ENCODE measurements at places on chromosomes 2 and 18. TPM values are rescaled to one million over a fixed set of nuclear protein-coding genes. Genes with fewer than 3 reads are reported as not detected.

DNA sequence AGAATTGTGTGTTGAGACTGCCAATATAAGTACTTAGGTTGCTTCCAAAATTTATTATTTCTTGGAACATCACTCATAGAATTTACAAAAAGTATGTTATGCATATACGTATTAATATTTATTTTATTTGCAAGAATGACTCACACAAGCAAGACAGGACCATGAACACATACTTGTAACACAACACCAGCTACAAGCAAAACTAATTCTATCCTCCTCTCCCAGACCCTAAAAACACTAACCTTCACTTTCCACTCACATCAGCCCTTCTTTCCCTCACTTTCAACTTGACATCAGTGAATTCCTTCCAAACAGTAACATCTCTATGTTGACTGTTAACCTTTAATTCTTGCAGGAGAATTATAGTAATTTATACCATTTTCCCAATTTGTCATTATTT is 24.3 kb downstream of the OSBPL1A start:
- DNase-seq: no peak
- H3K4me1 ChIP-seq: no peaks in the 10 kb centered on the region
- H3K4me3 ChIP-seq: no peak overlapping the region
- H3K27me3 ChIP-seq: no peaks in the 10 kb centered on the region
- H3K27ac ChIP-seq: no peak overlapping the region
- H3K36me3 ChIP-seq: no peaks in the 10 kb centered on the region

DNA sequence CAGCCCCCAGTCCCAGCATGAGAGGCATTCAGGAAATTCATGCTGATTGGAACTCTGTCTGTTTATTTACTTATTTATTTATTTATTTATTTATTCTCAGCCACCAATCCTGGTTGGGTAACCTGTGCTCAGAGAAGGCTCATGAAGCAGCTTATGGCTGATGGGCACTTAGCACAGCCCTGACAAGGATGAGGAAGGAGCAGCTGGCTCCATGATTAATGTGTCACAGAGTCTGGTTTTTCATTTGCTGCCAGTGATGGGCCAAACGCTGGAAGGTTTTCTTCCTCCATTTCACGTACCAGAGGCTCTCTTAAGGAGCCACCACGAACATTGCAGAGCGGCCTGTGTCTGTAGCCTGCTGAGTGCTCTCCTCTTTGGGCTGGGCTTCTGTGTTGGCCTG is 28.3 kb upstream of the KCNS3 start:
- H3K36me3 ChIP-seq: no peaks in the 10 kb centered on the region
- H3K4me1 ChIP-seq: no peaks in the 10 kb centered on the region
- no peak overlapping the region for H3K27ac ChIP-seq
- H3K4me3 ChIP-seq: no peak overlapping the region
- no peak for DNase-seq
- no peaks in the 10 kb centered on the region for H3K27me3 ChIP-seq

DNA sequence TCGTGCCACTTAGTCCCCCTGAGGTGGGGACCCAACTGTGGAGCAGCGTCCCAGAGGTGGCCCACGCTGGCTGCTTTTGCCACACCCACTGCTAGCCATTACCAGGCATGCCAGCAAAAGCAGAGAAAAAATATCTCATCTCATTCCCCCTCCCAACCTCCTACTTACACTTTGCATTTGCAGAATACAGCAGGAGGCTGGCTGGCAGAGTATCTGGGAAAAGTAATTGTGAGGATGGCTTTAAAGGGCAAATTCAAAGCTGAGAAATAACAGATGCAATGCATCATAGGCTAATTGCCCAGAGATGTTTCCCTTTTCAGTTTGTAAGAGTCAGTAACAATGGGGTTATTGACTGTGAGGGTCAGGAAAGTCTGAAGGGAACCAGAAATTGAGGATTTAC is 438.1 kb upstream of the DSEL start:
- H3K27ac ChIP-seq: no peak overlapping the region
- H3K27me3 ChIP-seq: no peaks in the 10 kb centered on the region
- DNase-seq: no peak
- H3K36me3 ChIP-seq: no peaks in the 10 kb centered on the region

DNA sequence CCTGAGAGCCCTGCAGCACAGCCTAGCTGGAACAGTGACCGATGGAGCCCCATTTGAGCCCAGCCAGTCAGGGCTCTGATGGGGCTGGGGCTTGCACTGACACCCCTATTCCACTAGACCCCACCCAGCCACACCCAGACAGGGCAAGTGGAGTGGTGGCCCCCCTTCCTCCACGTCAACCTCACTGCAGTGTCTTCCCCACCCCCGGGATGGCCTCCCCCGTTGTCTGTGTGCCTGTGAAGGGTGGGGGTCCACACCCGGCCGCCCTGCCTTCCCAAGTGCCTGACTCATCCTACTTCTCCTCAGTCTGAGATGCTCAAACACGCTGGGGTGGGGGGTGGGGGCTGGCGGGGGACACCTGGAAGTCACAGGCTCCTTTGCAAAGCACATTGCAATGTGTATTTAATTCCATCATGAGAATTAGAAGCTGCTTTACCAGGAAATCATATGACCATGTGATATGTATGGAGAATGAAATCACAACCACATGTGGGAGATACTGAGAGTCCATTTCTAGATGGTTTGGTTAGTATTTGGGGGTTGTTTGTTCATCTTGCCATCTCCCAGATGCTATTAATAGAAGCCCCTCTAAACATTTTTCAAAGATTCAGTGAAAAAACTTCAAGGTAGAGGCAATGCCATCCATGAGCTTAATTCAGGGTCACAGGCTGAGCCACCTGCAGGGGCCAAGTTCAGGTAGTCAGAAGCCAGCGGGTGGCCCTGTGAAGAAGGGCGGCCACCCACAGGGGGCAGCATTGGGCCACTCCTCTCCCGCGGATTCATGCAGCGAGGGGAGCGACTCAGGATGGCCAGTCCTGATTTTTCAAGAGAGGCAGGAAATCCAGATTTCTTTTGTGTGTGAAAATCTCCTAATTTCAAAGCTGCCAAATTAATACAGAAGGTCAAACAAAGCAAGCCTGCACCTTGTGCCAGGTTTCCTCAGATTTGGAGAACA is 22.7 kb upstream of the GMPPA start:
- no peaks in the 10 kb centered on the region for H3K4me1 ChIP-seq
- H3K27ac ChIP-seq: no peak overlapping the region
- peaks cover 4% of the 10 kb centered on the region for H3K27me3 ChIP-seq
- no peaks in the 10 kb centered on the region for H3K36me3 ChIP-seq
- no peak overlapping the region for H3K4me3 ChIP-seq
- DNase-seq: peak; percentile 78

DNA sequence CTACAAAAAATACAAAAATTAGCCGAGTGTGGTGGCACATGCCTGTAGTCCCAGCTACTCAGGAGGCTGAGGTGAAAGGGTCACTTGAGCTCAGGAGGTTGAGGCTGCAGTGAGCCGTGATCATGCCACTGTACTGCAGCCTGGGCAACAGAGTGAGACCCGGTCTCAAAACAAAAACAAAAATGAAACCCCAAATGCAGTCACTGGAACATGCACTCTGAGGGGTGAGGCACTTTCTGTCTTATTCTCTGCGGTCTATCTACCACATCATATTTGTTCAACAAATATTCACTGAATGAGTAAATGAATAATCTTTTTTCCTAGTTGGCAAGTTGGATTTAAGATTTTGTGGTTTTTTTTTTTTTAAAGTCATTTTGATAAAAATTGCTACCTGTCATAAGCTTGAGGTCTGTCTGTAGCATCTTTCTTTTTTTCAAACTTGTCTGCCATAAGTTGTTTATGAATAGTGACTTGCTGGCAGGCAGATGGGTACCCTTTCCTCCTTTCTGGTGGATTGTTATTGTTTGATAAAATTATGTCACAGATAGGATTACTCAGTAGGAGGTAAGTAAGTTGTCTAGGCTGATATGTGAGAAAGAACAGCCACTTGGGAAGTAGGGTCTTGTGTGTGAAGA is 11.8 kb downstream of the CHRNA1 start:
- DNase-seq: no peak
- no peaks in the 10 kb centered on the region for H3K4me1 ChIP-seq
- H3K27me3 ChIP-seq: no peaks in the 10 kb centered on the region

DNA sequence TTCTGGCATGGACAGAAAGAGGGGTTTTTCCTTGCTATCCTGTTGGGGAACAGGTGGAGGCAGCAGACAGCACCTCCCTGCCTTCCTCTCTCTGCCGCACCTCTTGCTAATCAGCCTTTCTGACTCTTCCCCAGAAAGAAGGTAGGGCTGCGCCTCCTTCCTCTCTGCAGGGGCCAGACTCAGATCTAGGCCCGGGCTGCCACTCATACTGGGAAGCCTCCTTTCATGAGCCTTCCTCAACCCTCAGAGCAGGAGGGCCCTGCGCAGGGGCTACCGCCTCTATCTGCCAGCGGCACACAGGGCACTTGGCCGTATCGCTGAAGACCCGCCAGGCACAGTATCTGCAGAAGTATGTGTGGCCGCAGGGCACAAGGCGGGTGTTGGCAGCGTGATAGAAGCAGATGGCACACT is 7.1 kb downstream of the NEURL3 start:
- H3K27ac ChIP-seq: no peak overlapping the region
- DNase-seq: no peak
- H3K36me3 ChIP-seq: no peaks in the 10 kb centered on the region
- peaks cover 11% of the 10 kb centered on the region for H3K4me1 ChIP-seq
- H3K27me3 ChIP-seq: peaks cover 13% of the 10 kb centered on the region

DNA sequence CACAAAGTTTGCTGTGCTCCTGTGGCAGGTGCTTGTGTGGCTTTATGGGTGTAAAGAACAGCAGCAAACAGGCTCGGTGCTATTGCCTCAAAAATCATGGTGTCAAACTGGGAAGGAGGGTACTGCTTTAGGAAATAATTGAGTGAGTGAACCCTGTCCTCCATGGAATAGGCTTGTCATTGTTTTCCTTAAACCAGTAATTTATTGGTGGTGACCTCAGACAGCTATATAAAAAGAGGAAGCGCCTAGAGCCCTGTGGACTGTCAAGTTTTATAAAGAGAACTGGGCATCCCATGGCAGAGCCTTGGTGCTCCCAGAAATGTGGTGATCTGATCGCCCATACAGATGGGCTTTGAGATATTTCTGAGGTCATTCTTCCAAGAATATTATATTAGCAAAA is 4.7 kb upstream of the CXCR4 start:
- H3K27me3 ChIP-seq: peaks cover 53% of the 10 kb centered on the region
- no peak overlapping the region for H3K27ac ChIP-seq
- H3K4me1 ChIP-seq: no peaks in the 10 kb centered on the region
- no peak overlapping the region for H3K4me3 ChIP-seq

DNA sequence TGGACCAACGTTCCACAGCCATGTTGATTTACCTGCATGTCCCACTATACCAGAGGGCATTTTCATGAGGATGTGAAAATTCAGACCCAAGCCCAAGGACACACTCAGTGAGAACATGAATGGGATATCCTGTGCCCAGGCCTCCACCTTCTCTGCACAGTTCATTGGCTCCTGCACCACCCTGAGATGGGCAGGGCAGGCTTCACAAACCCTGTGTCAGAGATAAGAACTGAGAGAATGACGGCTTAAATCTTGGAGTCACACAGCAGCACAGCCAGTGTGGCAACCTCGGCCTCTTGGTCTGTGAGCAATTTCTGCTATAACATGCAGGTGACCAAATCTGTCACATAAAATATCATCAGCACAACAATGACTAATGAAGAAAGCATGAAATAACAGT is 71.9 kb downstream of the UXS1 start:
- H3K36me3 ChIP-seq: no peaks in the 10 kb centered on the region
- no peaks in the 10 kb centered on the region for H3K27me3 ChIP-seq
- DNase-seq: no peak

GRCh38 chr2:226030788-226031646 is 631.5 kb downstream of the NYAP2 start:
- peak overlapping the region; percentile 11 for H3K4me3 ChIP-seq
- H3K4me1 ChIP-seq: peaks cover 15% of the 10 kb centered on the region
- DNase-seq: peak; percentile 17
- H3K27me3 ChIP-seq: peaks cover 23% of the 10 kb centered on the region
- H3K36me3 ChIP-seq: no peaks in the 10 kb centered on the region

GRCh38 chr18:23861805-23862470 is 152.6 kb upstream of the TTC39C start:
- no peaks in the 10 kb centered on the region for H3K27me3 ChIP-seq
- no peak overlapping the region for H3K4me3 ChIP-seq
- no peaks in the 10 kb centered on the region for H3K4me1 ChIP-seq

GRCh38 chr2:240624011-240624949 is 1.0 kb upstream of the GPR35 start:
- no peaks in the 10 kb centered on the region for H3K36me3 ChIP-seq
- H3K27me3 ChIP-seq: no peaks in the 10 kb centered on the region
- peak overlapping the region; percentile 9 for H3K27ac ChIP-seq
- no peak overlapping the region for H3K4me3 ChIP-seq
- H3K4me1 ChIP-seq: no peaks in the 10 kb centered on the region

GRCh38 chr2:46257980-46258379 is 39.2 kb upstream of the EPAS1 start:
- H3K27me3 ChIP-seq: no peaks in the 10 kb centered on the region
- H3K4me1 ChIP-seq: peaks cover 9% of the 10 kb centered on the region
- no peak for DNase-seq
- H3K27ac ChIP-seq: peak overlapping the region; percentile 0
- no peaks in the 10 kb centered on the region for H3K36me3 ChIP-seq

GRCh38 chr2:143960177-143960576 is 559.7 kb downstream of the ZEB2 start:
- H3K4me3 ChIP-seq: no peak overlapping the region
- H3K4me1 ChIP-seq: no peaks in the 10 kb centered on the region
- no peaks in the 10 kb centered on the region for H3K36me3 ChIP-seq
- H3K27ac ChIP-seq: no peak overlapping the region
- DNase-seq: no peak
- no peaks in the 10 kb centered on the region for H3K27me3 ChIP-seq

- no peak overlapping the region for H3K27ac ChIP-seq
- no peaks in the 10 kb centered on the region for H3K36me3 ChIP-seq
- no peak overlapping the region for H3K4me3 ChIP-seq
- no peak for DNase-seq
Observed at GRCh38 chr2:2830576-2830975, 499.5 kb upstream of the MYT1L start.

DNA sequence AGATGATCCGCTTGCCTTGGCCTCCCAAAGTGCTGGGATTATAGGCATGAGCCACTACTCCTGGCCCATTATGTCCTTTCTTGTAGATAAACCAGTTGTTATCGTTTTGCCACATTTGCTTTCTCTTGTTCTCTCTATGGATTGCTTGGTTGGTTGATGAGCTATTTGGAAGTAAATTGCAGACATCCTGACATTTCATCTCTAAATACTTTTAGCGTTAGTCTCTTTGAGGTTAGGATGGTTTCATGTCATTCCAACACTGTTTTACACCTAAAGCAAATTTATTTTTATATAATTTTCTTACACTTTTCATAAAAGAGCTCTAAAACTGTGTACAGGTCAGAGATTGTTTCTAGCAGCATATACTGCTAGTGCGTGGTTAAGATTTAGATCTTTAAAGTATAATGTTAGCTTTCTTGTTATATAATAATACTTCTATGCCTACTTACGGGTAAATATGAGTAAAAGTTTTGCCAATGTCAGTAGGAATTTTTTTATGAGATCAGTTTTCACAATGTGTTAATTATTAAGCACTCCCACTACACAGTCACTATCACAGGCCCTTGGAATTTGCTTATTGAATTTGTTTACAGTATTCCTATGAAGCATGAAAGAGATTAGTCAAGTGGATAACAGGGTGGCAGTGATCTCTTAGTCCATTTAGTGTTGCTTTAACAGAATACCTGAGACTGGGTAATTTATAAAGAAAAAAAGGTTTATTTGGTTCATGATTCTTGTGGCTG is 10.3 kb downstream of the POLI start:
- no peak overlapping the region for H3K4me3 ChIP-seq
- H3K36me3 ChIP-seq: peaks cover 43% of the 10 kb centered on the region
- no peaks in the 10 kb centered on the region for H3K4me1 ChIP-seq
- H3K27ac ChIP-seq: no peak overlapping the region
- H3K27me3 ChIP-seq: no peaks in the 10 kb centered on the region

Gene LINC00305
- not detected for total RNA-seq

Gene ARHGAP28
- 1.9 TPM for total RNA-seq

Gene ALLC
- not detected for total RNA-seq

Gene SCYGR5
- not detected for total RNA-seq

Gene CPO
- not detected for total RNA-seq
